ENCODE measurements at places on chromosomes 12 and 14. TPM values are rescaled to one million over a fixed set of nuclear protein-coding genes. Genes with fewer than 3 reads are reported as not detected.

- no peak for DNase-seq
These were observed 1814.2 kb upstream of the SEL1L start for GRCh38 chr14:83347874-83348273.

DNA sequence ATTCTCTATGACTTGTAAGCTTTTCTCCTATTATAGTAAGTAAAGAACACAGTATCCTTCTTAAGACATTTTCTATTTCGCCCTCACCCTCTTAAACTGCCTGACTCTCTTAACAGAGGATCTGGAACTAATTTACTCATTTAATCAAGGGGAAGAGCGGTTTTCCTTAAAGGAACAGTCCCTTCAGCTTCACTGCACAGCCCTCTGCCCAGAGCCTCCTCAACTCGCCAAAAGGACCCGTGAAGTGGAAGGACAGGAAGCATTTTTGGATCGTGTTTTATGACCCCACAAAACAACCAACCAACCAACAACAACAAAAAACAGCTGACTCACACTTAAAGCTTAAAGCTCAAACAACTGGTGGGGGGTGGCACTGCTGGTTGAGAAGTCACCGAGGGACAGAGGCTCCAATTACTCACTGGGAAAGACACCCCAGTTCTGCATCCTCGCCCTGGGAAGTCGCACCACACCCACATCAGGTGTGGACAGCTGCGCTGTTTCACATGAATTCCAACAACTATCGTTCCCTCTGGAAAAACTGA, 35.7 kb downstream of the NID2 start:
- no peak for DNase-seq

DNA sequence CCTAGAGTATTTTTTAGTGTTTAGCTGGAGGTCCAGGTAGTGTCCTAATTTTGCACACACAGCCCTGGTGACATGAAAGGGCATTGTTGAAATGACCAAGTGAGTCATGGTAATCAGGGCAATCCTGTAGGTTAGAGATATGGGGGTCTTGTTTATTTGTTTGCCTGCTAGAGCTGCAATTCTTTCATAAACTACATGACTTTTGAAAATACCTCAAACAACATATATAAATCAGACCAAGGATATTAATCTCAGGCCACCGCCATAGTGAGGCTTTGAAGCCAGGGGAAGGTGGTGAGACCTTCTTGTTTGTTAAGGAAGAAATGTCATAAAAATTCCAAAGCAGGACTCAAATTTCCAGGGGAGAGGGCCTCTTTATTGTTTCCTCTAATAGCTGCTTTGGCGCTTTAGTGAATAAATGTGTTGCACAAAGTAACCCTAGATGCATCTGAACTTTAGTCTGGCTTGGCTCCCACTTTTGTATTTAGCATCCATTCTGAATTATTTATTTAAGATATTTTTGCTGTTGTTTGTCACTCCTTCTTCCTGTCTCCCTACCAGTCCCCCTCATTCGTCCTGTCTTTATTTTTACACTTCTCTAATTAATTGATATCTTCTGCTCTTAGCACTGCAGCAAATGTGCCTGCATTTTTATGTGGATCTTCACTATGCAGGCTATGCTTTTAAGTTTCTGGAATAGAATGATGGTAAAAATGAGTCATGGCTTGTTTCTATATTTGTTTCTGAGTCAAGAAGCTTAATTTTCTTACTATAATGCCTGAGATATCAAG, 430.3 kb downstream of the RAD51B start:
- DNase-seq, result peak; percentile 86

DNA sequence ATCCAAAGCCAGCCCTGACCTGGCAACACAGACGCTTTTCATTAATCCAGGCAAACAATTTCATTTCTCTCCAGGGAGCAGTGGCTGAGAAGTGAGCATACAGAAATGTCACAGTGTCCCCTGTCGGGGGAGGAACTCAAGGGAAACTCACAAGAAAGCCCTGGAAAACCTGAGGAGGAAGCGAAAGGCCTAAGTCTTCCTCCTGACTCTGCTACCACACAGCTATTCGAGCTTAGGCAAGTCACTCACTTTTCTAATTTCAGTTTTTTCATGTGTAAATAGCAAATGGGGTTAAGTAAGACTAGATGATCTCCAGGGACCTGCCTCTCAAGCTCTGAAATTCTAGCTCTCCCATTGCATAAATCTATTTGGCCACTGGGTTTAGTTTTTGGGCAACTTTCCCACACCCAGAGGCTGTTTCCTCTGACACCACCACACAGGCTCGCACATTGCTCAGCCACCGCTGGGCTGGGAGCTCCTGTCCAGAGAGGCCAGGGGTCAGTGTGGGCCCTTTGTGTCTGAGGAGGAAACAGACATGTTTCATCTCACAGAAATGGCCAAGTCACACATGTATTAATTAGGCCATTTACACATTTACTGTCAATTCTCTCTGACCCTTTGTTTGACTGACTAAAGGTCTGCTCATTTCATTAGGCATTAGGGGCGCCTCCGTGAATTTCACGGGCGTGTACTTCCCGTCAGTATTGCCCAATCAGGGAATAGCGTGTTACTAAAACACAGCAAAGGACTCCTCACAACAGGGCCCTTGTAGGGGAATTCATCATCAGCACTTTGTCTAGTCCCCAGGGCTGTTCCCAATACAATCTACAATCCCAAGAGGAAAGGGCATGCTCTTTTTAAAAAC, 9.8 kb upstream of the PNMA1 start:
- peak; percentile 96 for DNase-seq

- no peak for DNase-seq
These were observed 18.0 kb downstream of the MAP1LC3B2 start for GRCh38 chr12:116577154-116577561.

GRCh38 chr12:50825372-50825838, 17.3 kb upstream of the TMPRSS12 start:
- DNase-seq, result peak; percentile 76

DNA sequence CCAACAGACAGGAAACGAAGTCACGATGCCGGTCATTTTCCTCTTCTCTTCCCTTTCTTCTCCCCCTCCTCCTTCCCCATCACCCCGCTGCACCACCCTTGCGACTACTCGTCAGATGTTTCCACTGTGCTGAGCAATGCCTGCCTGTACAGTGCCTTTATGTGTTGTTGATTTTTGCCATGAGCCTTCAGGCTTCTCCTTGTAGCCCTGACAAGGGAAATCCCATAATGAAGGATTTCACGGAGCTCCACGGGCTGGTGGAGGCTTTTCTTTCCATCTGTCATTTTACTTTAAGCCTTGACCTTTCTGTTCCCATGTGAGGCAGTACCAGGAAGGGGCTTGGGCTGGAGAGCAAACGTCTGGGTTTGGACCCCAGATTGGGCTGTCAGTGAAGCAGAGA, 28.7 kb upstream of the CCND2 start:
- no peak for DNase-seq

DNA sequence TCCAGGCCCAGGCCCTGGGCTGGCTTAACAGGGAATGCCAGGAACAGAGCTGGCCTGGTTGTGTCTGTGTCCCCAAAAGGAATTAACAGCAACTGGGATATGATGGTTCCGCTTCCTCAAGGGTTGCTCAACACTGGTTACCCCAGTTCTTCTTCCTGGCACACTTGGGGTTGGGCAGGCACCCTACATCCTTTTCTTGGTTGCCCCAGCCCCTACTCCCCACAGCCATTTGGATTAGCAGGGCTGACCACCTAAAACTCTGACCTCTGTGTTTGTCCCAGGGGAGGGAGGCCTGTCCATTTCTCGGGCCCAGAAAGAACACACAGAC, 30.8 kb downstream of the NCKAP5L start:
- DNase-seq, result no peak

GRCh38 chr14:68714991-68715924, 77.6 kb downstream of the ZFP36L1 start:
- no peak for DNase-seq

DNA sequence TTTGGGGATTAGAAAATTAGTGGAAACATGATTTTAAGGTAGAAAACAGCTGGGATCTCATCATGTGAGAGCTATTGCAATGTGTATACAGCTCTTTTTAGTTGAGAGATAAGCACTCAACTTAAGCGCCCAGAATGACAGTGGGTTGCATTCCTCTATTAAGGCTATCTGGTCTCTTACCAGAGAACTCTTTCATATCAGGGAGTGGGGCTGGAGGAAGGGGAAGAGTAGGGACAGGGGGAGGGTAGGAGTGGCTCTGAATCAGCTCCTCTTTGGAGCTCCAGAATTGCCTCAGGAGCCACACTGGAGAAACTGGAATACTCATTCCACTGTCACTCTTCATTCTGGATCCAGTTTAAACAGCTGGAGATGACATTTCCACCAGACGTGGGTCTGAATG, 9.2 kb upstream of the PLEKHG3 start:
- peak; percentile 52 for DNase-seq

GRCh38 chr14:72303930-72304329, 371.7 kb downstream of the RGS6 start:
- DNase-seq, result no peak

- no peak for DNase-seq
These were observed 42.3 kb upstream of the EVL start for GRCh38 chr14:100022772-100023451.

- no peak for DNase-seq
These were observed 11.2 kb downstream of the SERPINA3 start for GRCh38 chr14:94623422-94623809.

DNA sequence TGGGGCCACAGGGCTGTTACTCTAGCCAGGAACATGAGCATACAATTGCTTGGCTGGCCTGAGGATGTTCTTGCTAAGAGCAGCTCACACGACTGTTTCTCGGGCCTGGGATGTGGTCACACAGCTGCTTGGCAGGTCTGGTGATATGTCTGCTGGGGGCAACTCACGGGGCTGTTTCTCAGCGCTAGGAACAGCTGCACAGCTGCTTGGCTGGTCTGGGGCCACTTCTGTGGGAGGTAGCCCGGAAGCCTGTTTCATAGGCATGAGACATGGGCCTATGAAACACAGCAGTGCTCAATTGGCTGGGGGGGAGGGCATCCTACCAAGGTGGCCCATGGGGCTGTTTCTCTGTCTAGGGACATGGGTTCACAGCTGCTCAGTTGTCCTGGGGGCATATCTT, 73.4 kb upstream of the DDHD1 start:
- DNase-seq, result no peak

- peak; percentile 1 for DNase-seq
These were observed 3.7 kb upstream of the PNMA1 start for GRCh38 chr14:73717711-73718417.

DNA sequence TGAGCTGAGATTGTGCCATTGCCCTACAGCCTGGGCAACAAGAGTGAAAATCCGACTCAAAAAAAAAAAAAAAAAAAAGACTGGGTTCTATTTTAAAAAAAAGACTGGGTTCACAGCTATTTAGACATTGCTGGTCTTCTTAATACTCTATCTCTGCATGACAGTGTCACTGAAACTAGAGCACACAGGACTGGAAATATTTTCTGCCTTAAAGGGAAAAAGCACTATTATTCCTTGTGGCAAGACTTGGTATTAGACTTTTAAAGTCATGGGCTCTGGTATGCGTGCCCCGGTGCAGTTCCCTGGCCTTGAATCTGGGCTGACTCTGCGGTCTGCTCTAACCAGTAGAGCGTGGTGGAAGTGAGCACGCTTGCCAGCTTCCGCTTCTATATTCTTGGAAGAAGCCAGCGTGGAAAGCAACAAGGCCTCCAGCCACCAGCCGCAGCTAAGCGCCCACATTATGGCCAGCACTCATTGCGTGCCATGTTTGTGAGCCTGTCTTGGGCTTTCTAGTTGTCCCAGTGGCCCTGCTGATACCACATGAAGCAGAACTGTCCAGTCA, 31.3 kb downstream of the PRKAB1 start:
- no peak for DNase-seq

DNA sequence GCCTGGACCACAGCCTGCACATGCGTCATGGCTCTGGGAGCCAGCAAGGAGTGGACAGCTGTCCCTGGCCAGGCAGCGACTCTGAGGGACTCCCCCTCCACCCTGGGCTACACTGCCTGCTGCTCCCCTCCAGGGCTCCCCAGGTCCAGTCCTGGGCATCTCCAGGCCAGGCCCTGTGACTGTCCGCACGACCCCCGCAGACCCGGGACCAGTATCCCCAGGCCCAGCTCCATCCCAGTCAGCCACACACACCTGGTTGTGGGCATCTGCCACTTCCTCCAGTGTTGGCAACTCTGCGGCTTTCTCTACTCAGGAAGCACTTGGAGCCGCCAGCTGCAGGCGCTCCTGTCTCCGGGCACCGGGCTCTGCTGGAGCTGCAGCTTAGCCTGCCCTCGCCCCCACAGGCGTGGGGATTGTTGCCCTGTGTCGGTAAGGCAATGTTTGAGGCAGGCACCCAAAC, 2.4 kb downstream of the ULK1 start:
- DNase-seq, result no peak

DNA sequence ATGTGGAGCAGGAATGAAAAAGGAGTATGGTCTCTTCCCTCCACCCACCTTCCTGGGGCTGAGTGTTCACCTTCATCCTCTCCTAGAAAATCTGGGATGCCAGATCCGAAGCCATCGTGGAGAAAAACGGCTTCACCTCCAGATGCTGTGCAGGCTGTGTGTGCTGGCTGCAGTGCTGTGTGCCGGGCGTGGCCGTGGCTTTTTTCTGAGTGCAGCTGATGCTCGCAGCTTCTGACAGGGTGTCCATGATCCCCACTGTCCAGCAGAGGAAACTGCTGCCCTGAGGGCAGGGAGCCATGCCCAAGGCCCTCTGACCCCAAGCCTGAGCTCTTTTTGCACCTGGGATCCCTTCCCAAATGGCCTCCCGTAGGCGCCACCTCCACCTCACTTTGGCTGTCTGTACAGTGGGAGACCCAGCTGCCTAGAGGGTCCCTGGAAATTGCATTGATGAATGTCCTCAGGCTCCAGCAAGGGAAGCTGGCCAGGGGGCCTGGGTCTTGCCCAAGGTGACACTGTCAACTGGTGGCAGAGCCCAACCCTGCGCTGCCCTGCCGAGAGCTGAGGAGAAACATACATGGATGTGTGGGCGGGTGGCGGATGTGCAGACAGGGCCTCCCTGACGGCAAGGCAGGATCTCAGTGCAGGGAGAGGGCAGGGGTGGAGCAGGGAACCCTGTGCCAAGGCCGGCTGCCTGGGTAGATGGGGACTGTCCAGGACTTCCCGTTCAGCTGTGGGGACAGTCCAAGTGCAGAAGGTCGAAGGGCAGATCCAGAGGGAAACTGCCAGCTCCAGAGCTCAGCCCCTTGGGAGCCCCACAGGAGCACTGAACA, 53.3 kb downstream of the BEGAIN start:
- no peak for DNase-seq

DNA sequence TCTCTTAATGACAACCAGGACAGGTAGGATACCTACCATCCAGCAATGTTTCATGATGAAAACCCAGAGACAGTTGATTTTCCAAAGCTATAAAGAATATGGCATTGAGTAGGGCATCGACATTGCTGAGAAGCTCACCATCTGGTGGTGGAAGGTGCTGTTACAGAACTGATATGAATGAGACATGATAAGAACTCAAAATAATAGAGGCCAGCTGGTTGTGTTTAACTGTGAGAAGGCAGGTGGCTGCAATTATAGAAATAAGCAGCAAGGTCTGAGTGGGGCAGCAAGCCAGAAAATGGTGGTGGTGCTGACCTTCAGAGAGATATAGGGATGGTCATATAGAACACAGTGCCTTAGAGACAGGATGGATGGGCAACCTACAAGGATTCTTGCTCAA, 449.7 kb downstream of the BTG1 start:
- no peak for DNase-seq

Gene RASSF8
- total RNA-seq, result 51.2 TPM

Gene COX8C
- not detected for total RNA-seq

Gene TCL1B
- total RNA-seq, result not detected

Gene LALBA
- total RNA-seq, result not detected

Gene NDUFA12
- total RNA-seq, result 118 TPM

Gene IRF9
- 10.5 TPM for total RNA-seq

Gene SLC39A5
- total RNA-seq, result not detected

Gene CLEC4D
- total RNA-seq, result not detected

Gene SIX6
- total RNA-seq, result not detected

Gene RHEBL1
- 5.0 TPM for total RNA-seq

Gene CLEC2D
- total RNA-seq, result 3.3 TPM

Data from PC-3 (cell line).